Activated T-helper 2 cell treated with anti-CD3 and anti-CD28 coated beads, Interferon-gamma antibody, Interleukin-2, Interleukin-4, amounts not matched to agents 10 μg/mL and 5 μg/mL and 100 μg/mL, durations not matched to agents 14 hours and 24 hours and 36 hours (primary cell): ENCODE measurements at places on chromosomes 7 and 10. TPM values are rescaled to one million over a fixed set of nuclear protein-coding genes. Genes with fewer than 3 reads are reported as not detected.
A peak's percentile ranks its signal among the peaks of the same experiment; 100 is the strongest.

GRCh38 chr7:44258865-44259546, 58.2 kb downstream of the YKT6 start:
- peak overlapping the region; percentile 64 for H3K27ac ChIP-seq
- peaks cover 30% of the 10 kb centered on the region for H3K4me1 ChIP-seq
- no peak for DNase-seq
- no peak overlapping the region for H3K4me3 ChIP-seq

DNA sequence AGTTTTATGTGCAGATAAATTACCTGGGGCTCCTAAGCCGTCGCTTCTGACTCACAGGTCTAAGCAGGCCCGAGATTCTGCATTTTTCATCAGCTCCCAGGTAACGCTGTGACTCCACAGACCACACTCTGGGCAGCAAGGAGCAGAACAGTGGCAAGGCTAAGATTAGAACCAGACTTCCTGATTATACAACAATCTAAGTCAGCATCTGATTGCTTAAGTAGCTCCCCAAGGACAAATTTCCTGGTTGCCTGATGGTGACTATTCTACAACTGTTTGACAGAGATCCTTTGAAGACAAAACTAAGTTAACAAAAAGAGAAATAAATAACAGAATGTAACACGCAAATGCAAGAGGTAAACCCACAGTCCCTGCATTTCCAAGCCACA, 69.0 kb downstream of the CREB3L2 start:
- H3K27me3 ChIP-seq, result no peaks in the 10 kb centered on the region
- H3K4me1 ChIP-seq, result peaks cover 40% of the 10 kb centered on the region
- H3K4me3 ChIP-seq, result no peak overlapping the region
- no peak overlapping the region for H3K27ac ChIP-seq
- DNase-seq, result no peak

GRCh38 chr10:43845121-43845520, 196.4 kb upstream of the ZNF32 start:
- no peak overlapping the region for H3K4me3 ChIP-seq
- DNase-seq, result no peak
- H3K27me3 ChIP-seq, result peaks cover 7% of the 10 kb centered on the region
- H3K27ac ChIP-seq, result no peak overlapping the region

GRCh38 chr10:21742740-21743412, 208.8 kb downstream of the MLLT10 start:
- H3K27ac ChIP-seq, result no peak overlapping the region
- H3K4me3 ChIP-seq, result no peak overlapping the region
- no peak for DNase-seq
- H3K36me3 ChIP-seq, result peaks cover 53% of the 10 kb centered on the region
- no peaks in the 10 kb centered on the region for H3K27me3 ChIP-seq
- H3K4me1 ChIP-seq, result peaks cover 25% of the 10 kb centered on the region

The ERVW-1 gene
- total RNA-seq, result not detected in 2 replicates

The PHF14 gene
- 39.3 and 43.2 TPM in 2 replicates for total RNA-seq

The KLF6 gene
- total RNA-seq, result 126 and 129 TPM in 2 replicates

The NEUROD6 gene
- not detected in 2 replicates for total RNA-seq

The CHPF2 gene
- 43.8 and 46.0 TPM in 2 replicates for total RNA-seq
